ENCODE measurements at places on chromosomes 13 and 19.

GRCh38 chr19:32068793-32069192, 276.6 kb upstream of the ZNF507 start:
- DNase-seq = no peak

DNA sequence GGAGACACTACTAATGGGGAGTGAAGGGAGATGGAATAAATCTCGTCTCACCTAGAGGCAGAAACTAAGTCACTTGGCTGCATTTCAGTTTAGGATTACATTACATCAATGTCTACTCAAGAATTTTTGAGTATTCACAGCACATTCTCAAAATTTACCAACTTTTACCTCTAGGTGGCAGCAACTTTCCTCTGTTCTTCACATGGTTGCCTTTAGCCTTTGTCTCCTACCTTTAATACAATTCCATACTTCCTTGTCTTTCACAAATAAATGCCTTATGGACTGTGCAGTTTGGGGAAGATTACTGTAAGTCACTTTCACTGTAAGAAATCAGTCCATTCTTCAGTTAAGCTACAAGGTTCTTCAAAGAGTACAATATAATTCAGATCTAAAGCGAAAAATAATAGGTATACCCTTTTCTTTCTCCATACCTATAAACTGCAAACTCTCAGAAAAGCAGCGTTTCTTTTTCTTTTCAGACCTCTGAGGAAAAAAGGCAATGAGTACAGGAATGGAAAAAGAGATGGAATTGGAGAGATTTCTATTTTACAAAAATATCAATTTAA, 379.4 kb downstream of the KLF12 start:
- peak; percentile 70 for DNase-seq

DNA sequence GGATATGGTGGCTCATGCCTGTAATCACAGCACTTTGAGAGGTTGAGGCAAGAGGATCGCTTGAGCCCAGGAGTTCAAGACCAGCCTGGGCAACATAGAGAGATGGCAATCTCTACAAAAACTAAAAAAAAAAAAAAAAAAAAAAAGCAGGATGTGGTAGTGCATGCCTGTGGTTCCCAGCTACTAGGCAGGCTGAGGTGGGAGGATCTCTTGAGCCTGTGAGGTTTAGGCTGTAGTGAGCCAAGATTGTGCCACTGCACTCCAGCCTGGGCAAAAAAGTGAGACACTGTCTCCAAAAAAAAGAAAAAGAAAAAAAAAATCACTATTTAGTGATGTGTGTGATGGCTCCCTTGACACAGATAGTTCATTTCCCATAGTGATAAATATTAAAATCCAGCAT, 365.0 kb upstream of the NBEA start:
- DNase-seq = no peak

GRCh38 chr13:73074014-73074413, 15.2 kb downstream of the KLF5 start:
- no peak for DNase-seq
